Cardiac septum (tissue), 1 donor: ENCODE measurements at places on chromosomes 11 and 22. TPM values are rescaled to one million over a fixed set of nuclear protein-coding genes. Genes with fewer than 3 reads are reported as not detected.

The TRIM51G gene
- not detected for total RNA-seq

DNA sequence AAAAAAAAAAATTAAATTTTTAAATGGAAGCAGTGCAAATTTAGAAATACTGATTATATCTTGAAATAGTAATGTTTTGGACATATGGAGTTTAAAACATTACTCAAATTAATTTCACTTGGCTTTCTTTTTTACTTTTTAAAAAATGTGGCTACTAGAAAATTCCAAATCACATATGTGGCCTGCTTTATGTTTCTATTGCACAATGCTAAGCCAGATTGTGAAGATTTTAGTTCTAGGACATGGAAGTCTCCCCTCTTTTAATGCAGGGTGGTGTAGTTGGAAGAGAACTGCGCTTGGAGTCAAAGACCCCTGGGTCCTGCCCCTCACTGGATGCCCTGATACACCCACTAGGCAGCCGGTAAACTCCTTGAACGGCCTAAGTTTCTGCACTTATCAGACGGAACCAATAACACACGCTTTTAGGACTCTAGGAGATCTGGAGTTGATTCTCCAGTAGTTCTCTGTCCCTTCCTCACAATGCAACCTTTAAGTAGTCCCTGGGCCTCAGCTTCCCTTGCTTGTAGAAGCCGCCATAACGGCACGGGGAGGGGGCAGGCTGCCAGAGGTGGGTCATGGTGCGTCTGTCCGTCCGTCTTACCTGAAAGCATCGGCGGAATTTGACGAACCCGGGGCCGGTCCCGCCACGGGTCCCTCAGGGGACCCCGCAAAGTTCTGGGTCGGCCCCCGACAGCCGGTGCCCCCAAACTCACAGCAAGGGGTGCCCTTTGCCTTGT is 505 bp downstream of the FAM227A start:
- no peak for DNase-seq

DNA sequence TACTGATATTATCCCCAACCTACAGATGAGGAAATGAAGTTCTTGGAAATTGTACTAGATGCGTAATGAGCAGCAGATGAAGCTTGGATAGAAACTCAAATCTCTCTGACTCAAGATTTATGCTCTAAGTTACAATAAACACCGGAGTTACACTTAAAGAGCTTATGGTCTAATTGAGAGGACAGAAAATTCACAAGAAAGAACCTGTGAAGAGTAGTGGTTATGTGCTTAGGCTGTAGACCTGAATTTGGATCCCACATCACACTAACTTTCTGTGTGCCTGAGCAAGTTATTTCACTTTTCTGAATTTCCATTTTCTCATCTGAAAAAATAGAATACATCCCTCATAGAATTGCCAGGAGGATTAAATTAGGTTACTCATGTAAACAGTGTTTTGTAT is 58.5 kb downstream of the FLI1 start:
- no peak for DNase-seq

DNA sequence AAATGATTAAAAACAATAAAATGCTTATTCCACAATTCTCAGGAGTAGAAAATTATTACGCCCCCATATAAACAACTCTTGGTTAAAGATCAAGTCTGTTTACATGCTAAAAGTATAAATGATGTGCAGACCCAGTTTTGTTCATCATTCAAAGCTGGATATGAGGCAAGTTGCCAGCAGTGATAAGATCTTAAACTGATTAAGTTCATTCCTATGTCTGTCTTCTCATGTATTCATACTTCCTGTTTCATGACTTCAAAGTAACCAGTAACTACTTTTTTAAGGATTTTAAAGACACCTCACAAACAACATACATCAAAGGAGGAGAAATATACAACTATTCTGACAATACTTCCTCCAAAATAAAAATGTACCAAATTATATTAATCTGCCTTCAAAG is 55.0 kb upstream of the ARHGAP32 start:
- no peak for DNase-seq

The APOC3 gene
- total RNA-seq = not detected

GRCh38 chr11:7528514-7529049 is 14.8 kb downstream of the PPFIBP2 start:
- no peak for DNase-seq

- no peak for DNase-seq
These were observed 807.6 kb downstream of the DLG2 start for GRCh38 chr11:84819537-84819936.

DNA sequence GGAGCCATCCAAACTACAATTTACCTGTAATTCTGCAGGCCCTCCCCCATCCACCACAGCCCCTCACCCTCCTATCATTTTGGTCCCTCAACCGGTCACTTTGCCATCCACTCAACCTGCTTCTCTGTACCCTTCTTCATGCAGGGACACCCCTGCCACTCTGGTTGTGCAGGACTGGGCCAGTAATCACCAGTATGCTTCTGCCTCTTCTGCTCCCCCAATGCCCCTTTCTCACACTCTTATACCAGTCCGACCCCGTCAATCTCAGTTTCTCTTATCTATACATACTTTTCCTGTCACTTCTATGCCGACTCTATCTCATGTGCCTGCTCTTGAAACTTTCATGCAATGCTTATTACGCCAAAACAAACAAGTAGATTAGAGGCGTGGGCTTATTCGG is 5.1 kb upstream of the COMT start:
- no peak for DNase-seq

DNA sequence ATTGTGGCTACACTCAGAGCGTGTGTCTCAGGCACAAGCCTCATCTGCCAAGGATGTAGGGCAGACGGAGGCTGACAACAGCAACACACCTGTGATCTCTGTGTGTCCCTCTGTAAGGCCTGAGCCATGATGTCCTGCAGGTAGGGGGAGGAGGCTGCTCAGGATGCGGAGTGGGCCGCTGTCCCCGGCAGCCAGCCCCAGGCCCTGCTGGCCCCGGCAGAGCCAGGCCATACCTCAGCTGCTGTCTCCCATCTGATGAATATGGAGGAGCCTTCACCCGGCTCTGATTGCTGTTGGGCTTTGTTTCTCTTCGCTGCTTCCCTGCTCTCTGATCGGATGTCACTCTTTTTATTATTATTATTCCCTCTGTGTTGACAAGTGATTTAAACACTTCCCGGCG is 83.6 kb upstream of the NCAM1 start:
- DNase-seq = no peak

The GRIA4 gene
- total RNA-seq = 0.43 TPM
